Left cardiac atrium (tissue), 4 donors: ENCODE measurements at places on chromosomes 6 and 20. TPM values are rescaled to one million over a fixed set of nuclear protein-coding genes. Genes with fewer than 3 reads are reported as not detected.

Gene CASS4
- total RNA-seq = 0.80 TPM

Gene SIM1
- not detected for total RNA-seq

Gene EFCAB8
- total RNA-seq = 0.18 TPM

Gene PAK5
- total RNA-seq = not detected

Gene PRSS35
- 2.5 TPM for total RNA-seq

Gene MCCD1
- not detected for total RNA-seq

Gene SEL1L2
- total RNA-seq = 0.91 TPM

Gene HLA-DPA1
- total RNA-seq = 50.5 TPM

Gene PBOV1
- total RNA-seq = not detected

Gene PPP1R16B
- total RNA-seq = 7.7 TPM

Gene LTA
- total RNA-seq = not detected

Gene SOX4
- total RNA-seq = 7.7 TPM

Gene DACT2
- 2.4 TPM for total RNA-seq

Gene PROCR
- 41.9 TPM for total RNA-seq

Gene VWA7
- 6.2 TPM for total RNA-seq

Gene GSTA2
- not detected for total RNA-seq

Gene TMC2
- 0.06 TPM for total RNA-seq

Gene KHDC1L
- total RNA-seq = not detected

Gene ME1
- 34.8 TPM for total RNA-seq

Gene OR2B6
- total RNA-seq = not detected

Gene ADGB
- total RNA-seq = not detected

Gene LY6G6F
- not detected for total RNA-seq

Gene TP53TG5
- total RNA-seq = 2.0 TPM
